GM13976 (cell line): ENCODE measurements at places on chromosomes 13 and 19.
A peak's percentile ranks its signal among the peaks of the same experiment; 100 is the strongest.

GRCh38 chr13:82058364-82058763, 1717.4 kb upstream of the SPRY2 start:
- no peak for DNase-seq

DNA sequence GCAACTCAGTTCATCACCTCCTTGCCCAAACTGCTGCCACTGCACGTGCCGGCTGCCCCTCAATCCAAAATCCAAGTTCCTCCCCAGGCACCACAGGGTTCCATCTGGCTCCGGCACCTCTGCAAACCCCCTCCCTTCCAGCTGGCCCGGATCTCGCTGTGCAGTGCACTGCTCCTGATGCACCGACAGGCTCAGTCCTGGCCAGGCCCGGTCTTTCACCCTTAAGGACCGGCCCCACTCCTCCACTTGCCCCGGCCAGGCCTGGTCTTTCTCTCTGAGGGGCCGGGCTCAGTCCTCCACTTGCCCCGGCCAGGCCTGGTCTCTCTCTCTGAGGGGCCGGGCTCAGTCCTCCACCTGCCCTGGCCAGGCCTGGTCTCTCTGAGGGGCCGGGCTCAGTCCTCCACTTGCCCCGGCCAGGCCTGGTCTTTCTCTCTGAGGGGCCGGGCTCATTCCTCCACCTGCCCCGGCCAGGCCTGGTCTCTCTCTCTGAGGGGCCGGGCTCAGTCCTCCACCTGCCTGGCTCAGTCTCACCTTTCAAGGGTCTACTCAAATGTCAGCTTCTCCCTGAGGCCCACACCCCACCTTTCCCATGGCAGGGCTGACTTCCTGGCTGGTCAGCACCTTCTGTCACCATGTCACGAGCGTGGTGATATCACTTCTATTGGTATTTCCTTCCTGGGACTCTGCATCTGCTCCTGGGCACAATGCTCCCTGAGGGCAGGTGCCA, 6.9 kb downstream of the ZNF787 start:
- no peak for DNase-seq

DNA sequence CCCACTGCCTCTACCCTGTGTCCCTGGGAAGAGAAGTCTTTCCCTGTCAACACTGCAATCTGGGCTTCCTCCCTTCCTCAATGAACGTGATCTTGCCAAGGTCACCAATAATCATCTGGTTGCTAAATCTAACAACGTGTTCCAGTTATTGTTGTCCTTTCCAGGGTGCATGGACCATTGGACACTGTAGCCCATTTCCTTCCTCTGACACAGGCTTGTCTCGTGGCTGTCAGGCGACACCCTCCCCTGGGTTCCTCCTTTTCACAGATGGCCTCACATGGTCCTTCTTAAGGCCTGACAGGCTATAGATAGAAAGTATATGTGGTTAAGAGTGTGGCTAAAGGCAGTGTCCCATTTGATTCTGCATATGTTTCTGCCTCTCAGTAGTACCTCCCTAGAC, 67.7 kb upstream of the STARD13 start:
- DNase-seq = peak; percentile 59

DNA sequence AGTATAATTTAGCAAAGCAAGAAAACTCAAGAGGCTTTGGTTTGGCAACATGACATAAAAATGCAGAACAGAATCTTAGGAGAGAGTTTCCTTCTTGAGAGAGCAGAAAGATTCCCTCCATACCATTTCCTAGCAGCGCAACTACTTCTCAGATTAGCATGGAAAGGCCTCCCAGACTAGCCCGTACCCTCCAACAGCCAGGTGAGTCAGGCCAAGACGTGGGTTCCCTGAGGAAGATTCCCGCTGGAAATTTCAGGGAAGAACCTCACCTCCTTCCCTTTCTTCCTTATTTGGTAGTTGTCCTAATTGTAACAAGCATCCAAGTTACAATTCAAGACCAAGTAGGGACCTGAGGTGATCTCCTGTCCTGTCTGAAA, 12.3 kb downstream of the COL4A2 start:
- no peak for DNase-seq

DNA sequence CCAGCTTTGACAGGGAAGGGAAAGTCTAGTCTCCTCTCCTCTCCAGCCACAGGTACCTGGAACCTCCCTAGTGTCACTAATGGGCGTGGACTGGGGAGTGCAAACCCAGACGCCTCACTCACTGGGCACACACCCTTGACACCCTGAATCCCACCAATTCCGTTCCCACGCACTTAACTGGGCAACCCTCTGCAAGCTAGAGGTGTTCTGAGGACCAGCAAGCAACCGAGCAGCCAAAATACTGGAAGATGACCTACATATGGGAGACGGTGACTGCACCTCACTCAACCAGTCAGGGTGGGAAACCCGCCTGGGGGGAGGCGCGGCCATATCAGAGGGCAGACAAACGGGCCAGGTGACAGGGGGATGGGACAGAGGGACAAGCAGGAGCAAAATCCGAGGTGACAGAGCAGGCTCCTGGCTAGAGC, 991 bp downstream of the ABHD17A start:
- no peak for DNase-seq

GRCh38 chr13:92767468-92767867, 459.1 kb upstream of the GPC6 start:
- DNase-seq = no peak

DNA sequence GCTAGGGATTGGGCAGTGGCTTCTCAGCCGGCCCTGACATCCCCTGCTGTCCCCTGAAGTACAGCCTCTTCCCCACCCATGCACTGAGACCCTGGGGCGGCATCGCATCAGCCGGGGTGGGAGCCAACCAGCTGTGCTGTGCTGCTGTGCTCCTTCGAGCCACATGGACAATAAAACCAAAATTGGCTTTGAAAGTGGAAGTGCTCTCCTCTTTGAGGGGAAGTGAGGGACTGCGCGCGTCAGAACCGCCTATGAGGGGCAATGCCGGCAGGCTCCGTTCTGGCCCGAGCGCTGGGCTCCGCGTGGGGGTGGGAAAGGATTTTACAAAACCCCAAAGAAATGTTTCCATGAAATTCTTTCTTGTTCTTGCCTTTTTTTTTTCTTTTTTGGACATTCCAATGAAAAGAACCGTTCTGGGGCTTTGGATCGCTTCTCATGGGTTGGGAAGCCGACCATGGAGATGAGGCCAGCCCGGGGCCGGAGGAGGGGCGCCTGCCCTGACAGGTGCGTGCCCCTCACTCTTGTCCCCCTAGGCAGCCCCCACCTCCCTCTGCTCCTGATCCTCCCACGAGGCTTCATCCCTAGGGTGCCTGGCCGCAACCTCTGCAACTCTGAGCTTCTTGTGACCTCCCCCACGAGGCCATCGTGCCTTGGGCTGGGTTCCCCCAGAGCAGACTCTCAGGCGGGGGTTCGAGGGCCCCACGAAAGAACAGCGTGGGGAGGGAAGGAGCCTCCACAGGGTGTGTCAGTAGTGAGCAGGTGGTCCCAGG, 22.6 kb downstream of the KLHL26 start:
- peak; percentile 75 for DNase-seq

- peak; percentile 54 for DNase-seq
These were observed 48.0 kb upstream of the KATNAL1 start for GRCh38 chr13:30355384-30355699.

- no peak for DNase-seq
These were observed 5.2 kb upstream of the GRAMD1A start for GRCh38 chr19:34994643-34995541.

GRCh38 chr19:37817180-37817981, 38.0 kb upstream of the ZNF573 start:
- peak; percentile 38 for DNase-seq

DNA sequence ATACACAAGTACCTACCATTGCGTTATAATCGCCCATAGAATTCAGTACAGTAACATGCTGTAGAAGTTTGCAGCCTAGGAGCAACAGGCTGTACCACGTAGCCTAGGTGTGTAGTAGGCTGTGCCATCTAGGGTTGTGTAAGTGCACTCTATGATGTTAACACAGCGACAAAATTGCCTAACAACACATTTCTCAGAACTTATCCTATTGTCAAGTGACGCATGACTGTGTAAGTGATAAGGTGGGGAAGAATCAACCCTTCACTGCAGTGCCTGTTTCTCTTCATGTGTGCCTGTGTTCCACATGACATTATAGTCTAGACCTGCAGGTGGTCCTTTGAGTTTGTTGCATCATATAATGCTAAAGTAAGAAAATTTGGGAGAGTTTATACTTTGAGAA, 94.0 kb downstream of the PCDH9 start:
- no peak for DNase-seq
